ENCODE measurements at places on chromosomes 7 and 10. TPM values are rescaled to one million over a fixed set of nuclear protein-coding genes. Genes with fewer than 3 reads are reported as not detected.

- DNase-seq = no peak
Measured at GRCh38 chr7:25087855-25088254, 37.2 kb downstream of the CYCS start.

The CTAGE15 gene
- polyA plus RNA-seq = 1.5 TPM

The GET4 gene
- 33.6 TPM for polyA plus RNA-seq

The SLC26A5 gene
- polyA plus RNA-seq = 0.65 TPM

The NPSR1 gene
- not detected for polyA plus RNA-seq

DNA sequence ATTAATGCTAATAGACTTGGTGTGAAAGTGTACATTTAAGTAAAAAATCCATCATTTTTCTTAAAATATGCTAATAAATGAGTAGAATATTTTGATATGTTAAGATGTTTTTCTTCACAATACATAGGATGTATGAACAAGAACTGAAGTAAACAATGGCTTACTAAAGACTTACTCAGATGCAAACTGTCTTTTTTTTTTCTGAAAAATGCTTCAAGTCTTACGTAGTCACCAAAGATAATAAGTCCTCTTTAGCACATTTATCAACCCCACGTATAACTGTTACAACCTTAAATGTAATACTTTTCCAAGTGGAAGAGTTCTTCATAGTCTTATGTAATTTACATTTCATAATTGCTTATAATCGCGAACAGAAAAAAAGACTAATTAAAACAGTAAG lies 54.8 kb downstream of the MDFIC start:
- no peak for DNase-seq
